ENCODE measurements at places on chromosomes 4 and X. TPM values are rescaled to one million over a fixed set of nuclear protein-coding genes. Genes with fewer than 3 reads are reported as not detected.

Gene HDAC6
- 49.8 TPM for total RNA-seq

Gene DRD5
- 0.24 TPM for total RNA-seq

Gene SNX25
- total RNA-seq: 25.0 TPM

Gene ARHGAP36
- not detected for total RNA-seq

Gene NEK1
- 11.4 TPM for total RNA-seq

Gene SPANXN1
- not detected for total RNA-seq

Gene PABPC5
- total RNA-seq: 3.1 TPM

Gene LRAT
- 57.1 TPM for total RNA-seq

Gene NPY1R
- total RNA-seq: 7.4 TPM

DNA sequence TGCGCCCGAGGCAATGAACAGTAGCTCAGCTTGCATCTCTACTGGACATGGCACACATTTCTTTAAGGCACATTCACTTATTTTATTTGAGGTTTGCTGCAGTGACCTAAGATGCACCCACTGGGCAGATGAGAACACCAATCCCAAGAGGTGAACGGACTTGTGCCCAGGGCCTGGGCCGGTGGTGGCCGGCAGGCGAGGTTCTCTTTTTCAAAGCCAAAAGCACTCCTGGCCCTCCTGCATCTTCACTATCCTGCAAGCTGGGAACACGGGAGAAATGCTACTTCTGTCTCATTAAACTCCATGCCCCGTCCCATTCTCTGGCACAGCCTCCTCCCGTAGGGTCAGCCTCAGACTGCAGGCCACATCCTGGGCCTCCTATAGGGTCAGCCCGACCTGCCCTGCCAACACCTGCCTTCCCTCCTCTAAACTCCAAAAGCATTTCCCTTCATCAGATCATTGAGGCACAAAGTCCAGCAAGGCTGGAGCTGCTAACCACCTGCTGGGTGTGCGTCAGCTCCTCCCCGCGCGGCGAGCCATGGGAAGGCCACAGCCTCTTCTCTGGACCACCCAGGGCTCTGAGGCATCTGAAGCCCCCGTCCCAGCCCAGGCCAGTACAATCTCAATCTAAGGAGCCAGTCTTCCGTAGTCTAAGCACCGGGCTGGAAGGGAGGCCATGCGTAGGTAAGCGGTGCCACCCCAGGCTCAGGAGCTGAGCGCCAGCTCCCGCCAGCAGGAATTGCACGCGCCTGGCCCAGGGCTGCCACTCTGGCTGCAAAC is 166.1 kb downstream of the AFAP1 start:
- DNase-seq: no peak

DNA sequence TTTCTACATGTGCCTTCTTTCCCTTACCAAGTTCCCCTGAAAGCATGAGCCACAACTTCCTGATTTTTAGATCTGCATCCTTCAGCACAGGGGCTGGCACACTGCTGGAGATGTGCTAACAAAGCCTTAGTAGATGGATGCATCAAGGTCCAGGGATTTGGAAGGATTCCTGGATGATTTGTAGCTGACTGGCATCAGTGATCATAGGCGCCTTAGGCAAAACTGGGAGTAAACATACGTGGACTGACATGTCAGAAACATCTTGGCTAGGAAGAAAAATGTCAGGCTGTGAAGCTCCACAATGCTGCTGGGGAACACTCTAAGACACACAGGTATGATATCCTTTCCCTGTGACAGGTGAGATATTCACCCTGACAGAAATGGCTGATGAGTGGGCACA is 156.4 kb downstream of the AMELX start:
- DNase-seq: no peak

- DNase-seq: no peak
Observed at GRCh38 chrX:151570561-151570960, 7.1 kb downstream of the PASD1 start.

GRCh38 chr4:59598330-59598618 is 1601.9 kb upstream of the ADGRL3 start:
- DNase-seq: no peak

DNA sequence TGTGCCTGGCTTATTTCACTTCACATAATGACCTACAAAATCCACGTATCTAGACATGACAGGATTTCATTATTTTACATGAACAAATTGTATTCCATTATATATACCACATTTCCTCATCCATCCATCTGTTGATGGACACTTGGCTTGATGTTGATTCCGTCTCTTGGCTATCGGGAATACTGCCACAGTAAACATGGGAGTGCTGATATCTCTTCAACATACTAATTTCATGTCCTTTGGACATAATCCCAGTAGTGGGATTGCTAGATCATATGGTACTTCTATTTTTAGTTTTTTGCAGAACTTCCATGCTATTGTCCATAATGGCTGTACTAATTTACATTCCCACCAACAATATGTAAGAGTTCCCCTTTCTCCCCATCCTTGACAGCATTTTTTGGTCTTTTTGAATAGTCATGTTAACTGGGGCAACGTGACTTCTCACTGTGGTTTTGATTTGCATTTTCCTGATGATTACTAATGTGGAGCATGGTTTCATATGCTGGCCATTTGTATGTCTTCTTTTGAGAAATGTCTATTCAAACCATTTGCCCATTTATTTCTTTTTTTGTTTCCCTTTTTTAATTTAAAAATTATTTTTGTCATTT is 68.9 kb downstream of the HTRA3 start:
- DNase-seq: no peak

DNA sequence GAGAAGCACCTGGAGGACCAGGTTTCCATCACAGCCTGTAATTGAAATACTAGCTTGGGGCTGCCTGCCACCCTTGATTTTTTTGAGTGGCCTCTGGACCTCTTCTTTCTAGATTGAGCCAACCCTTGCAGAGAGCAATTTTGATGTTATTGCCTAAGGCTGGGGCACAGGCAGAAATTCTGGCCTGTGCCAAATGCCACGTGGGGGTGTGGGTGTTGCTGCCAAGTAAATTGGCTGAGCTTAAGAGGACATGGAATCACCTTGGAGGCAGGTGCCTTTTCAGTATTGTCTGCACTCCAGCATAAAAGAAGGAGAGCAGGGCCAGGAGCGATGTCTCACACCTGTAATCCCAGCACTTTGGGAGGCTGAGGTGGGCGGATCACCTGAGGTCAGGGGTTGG is 286.1 kb upstream of the PRPS2 start:
- DNase-seq: no peak

GRCh38 chr4:8649631-8650361 is 57.2 kb downstream of the CPZ start:
- DNase-seq: no peak

DNA sequence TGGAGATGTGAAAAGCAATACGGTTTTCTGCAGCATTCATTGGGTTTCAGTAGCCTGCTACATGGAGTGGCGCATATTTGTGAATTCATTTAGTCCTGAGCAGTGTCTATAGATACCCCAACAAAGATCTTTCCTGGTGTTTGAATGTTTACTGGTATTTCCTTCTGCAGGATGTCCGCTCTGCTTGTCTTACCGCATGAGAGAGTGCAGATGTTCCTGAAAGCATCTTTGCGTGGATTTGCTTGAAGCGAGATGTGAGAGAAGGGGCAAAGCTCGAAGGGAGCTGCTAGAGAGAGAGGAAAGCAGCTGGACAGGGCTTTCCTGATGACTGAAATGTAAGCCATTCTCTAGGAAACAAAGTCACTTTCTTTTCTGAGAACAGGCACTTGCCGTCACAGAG is 40.9 kb upstream of the GYPA start:
- DNase-seq: no peak

DNA sequence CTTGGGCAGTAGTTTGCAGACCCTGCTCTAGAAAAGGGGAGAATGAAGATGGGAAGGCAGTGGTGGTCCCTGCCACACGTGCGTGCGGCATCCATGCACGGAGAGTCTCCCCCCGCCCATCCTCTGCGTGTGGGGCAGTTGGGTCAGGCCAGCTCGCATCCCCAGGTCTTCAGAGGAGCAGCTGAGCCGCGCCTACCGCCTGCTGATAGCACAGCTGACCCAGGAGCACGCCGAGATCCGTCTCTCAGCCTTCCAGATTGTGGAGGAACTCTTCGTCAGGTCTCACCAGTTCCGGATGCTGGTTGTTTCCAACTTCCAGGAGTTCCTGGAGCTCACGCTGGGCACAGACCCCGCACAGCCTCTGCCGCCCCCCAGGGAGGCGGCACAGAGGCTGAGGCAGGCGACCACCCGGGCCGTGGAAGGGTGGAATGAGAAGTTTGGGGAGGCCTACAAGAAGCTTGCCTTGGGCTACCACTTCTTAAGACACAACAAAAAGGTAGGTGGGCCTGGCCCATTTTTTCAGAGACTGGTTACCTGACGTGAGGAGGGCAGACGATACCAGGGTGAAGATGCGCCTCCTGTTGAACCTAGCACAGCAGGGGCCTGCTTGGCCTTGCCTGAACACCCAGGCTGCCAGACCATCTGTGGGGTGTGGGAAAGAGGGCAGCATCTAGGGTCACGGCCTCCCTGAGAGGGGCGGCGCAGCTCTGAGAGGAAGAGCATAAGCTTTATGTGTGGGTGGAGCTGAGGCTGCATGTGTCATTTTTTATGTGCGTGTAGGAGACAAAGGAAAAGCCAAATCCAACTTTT is 2.6 kb downstream of the UVSSA start:
- no peak for DNase-seq

DNA sequence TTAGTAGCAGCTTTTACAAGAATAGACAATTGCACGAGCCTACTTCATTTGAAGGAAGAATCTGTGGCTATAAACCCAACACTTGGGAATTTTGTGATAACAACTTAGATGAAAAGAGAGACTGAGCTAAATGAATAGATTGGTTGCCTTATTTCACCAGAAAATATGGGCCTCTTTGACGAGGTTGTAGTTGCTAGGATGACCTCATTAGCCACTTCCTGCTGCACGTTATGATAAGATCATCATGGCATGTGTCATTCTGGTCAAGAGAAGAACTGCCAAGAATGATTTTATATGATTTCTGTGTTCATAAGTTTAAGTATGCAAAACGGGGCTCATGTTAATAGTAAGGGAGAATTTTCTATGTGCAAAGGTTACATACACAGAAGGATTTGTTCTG is 321.9 kb upstream of the GIMD1 start:
- no peak for DNase-seq

- peak; percentile 67 for DNase-seq
Observed at GRCh38 chrX:119482481-119483480, 14.5 kb downstream of the SLC25A5 start.

DNA sequence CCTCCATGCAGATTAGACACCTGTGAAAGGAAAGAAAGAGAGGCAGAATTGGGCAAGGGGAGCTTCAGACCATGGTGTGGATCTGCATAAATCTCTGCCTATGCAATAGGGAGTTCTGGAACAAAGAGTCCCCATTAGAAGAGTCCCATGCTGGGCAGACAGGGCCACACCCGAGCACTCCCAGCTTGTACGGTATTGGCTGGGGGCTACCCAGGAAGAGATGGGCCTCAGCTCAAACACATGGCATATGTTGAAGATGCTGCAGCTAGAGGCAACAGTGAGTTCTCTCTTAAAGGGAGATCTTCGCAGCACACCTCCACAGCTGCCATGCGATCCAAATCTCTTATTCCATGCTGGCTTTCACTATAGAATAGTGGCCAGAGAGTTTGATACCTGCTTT is 24.7 kb downstream of the CCNG2 start:
- peak; percentile 43 for DNase-seq

DNA sequence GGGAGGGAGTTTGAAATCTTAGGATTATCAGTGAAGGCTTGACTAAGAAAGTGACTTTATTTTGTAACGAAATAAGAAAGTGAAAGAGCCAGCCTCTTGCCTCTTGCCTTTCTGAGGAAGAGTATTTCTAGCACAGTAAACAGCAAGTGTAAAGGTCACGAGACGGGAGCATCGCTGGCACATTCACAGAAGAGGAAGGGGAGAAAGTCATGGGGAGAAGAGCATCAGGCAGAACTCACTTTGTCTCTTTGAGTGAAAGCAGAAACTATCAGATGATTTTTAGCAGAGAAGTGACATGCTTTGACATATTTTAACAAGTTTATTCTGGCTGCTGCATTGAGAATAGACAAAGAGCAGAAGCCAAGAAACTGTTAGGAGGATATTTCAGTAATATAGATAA is 313.8 kb downstream of the CAMK2D start:
- DNase-seq: no peak

- peak; percentile 94 for DNase-seq
Observed at GRCh38 chr4:3880615-3881120, 114.5 kb downstream of the ADRA2C start.

DNA sequence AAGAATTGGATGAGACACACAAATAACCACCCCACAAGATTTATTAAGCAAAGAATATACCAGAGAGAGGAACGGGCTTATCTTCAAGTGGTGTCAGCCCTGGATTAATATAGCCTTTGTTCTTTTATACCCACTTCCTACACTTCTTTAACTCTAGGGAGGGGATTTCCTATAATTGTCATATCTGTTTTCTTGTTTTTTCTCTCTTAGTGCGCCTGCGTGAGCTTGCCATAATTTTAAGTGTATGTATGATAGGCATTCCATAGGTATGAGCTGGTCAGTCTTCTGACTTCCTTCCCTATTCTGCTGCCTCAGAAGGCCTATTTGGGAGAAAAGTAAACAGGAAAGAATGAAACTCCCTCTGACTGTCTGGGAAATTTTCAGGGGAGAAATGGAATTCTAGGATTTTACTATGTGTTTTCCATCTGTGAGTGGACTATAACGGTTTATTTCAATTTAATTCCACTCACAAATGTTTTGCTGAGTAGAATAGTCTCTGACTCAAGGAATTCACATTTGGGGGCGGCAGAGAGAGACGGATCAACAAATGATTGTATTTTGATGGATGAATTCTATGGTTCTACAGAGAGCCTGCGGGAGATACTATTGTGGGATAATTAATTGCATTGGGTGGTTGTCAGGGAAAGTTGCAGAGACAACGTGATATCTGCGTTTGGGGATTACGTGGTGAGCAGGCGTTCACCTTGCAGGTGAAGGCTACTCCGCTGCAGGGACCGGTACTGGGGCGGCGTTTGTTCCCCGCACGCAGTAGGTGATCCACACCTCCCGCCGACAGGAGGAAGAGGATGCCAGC is 626 bp upstream of the CEP135 start:
- DNase-seq: no peak

GRCh38 chrX:27354021-27354420 is 109.1 kb downstream of the PPP4R3C start:
- DNase-seq: no peak

- no peak for DNase-seq
Observed at GRCh38 chr4:62226082-62226481, 1026.0 kb downstream of the ADGRL3 start.

DNA sequence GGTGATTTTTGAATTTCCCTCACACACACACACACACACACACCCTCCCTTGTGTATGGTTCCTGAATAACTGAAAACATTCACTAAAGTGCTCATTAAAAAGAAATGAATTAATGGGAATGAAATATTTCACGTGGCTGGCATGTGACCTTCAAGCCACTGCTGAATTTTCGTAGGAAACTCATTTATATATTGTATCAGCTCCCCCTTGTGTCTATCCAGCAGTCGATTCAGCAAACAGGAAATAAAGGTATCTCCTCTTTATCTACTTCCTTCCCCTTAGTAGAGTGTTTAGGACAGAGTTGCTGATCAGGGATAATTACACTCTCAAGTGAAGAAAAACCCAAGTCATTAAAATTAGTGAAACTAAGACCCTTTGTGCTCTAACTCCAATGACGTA is 912.6 kb upstream of the LCORL start:
- peak; percentile 31 for DNase-seq

Data from GM23338 (cell line).